ENCODE measurements at places on chromosomes 13 and 19.
A peak's percentile ranks its signal among the peaks of the same experiment; 100 is the strongest.

- DNase-seq, result no peak
These were observed 287.1 kb downstream of the ITGBL1 start for GRCh38 chr13:101739382-101740178.

GRCh38 chr19:46288896-46289588 is 7.8 kb upstream of the HIF3A start:
- DNase-seq, result no peak

- DNase-seq, result no peak
These were observed 9.4 kb upstream of the NUP62 start for GRCh38 chr19:49938662-49939061.

DNA sequence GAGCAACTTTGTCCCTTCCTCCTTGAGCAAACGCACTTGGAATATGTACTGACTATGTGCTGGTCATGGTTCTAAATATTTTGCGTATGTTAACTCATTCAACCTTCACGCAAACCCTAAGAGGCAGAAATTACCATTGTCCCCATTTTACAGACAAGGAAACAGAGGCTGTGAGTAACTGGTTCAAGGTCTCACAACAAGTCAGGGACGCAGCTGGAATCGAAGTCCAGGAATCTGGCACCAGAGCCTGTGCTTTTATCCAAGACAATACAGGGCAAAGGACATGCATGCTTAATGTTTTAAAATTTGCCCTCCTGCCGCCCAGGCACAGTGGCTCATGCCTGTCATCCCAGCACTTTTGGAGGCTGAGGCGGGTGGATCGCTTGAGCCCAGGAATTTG is 5.1 kb downstream of the FXYD5 start:
- DNase-seq, result no peak

DNA sequence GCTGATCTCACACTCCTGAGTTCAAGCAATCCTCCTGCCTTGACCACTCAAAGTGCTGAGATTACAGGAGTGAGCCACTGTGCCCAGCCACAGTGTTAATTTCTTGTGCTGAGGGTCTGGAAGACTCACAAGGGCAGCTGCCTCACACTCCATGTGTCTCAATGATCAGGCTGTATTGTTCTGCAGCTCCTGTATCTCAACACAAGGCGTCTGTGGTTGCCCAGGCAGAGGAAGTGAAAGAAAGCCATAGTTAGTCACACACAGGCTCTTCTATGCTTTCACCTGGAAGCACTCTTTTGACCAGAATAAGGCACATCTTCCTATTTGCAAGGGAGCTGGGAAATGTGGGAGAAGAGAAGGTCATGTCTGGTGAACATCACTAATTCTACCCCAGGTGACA is 107.3 kb upstream of the ZNF507 start:
- no peak for DNase-seq

DNA sequence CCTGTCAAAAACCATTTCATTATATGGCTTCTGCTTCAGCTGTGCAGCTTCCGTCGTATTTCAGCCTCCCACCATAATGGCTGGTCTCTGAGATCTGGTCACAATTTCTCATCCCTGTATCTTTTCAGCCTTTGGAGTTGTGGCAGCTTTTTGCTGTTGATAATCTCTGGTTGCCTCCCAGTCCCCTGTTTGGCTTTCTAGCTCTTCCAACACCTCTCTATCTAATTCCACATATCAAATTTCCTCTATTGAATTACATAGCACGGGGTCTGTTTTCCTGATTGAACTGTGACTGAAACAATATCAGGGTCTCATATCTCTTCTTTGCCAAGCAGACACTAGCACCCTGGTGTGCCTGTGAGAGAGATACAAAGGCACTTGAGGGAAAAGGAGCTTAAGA is 222.1 kb upstream of the OBI1 start:
- no peak for DNase-seq

- DNase-seq, result no peak
These were observed 395.9 kb downstream of the KCNRG start for GRCh38 chr13:50410921-50411746.

DNA sequence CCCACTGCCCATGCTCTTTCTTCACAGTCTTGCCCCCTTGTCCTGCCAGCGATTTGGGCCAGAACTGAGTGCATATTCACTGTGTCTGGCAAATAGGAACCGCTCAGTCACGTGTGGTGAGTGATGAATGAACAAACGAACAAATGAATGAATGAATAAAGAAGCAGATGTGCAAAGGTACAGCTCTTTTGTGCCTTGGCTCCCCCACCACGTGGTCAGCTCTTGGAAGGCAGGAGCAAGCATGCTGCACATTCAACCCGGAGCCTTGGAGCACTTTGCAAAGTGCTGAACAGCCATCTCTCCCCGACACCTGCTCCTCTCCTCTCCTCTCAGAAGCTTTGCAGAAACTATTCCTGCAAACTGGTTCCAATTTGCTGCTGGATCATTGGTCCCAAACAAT is 52.4 kb downstream of the LATS2 start:
- peak; percentile 43 for DNase-seq

DNA sequence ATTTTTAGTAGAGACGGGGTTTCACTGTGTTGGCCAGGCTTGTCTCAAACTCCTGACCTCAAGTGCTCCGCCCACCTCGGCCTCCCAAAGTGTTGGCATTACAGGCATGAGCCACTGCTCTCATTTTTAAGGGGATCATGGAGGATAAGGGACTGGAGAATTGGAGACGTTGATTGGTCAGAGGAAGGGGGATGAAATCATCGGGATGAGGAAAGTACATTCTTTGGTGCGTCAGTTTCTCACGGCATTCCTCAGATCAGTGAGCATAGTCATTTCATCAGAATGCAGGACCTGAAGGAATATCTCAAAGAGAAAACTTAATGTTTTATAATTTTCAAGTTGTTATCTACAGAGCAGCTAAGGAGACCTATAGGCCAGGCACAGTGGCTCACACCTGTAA is 14.0 kb downstream of the ZNF114 start:
- no peak for DNase-seq

- DNase-seq, result no peak
These were observed 583.7 kb downstream of the GPC6 start for GRCh38 chr13:93810264-93810663.

GRCh38 chr13:112784811-112785482 is 95.1 kb downstream of the ATP11A start:
- no peak for DNase-seq
